HS-5 (cell line): ENCODE measurements at places on chromosomes 7 and 10.

DNA sequence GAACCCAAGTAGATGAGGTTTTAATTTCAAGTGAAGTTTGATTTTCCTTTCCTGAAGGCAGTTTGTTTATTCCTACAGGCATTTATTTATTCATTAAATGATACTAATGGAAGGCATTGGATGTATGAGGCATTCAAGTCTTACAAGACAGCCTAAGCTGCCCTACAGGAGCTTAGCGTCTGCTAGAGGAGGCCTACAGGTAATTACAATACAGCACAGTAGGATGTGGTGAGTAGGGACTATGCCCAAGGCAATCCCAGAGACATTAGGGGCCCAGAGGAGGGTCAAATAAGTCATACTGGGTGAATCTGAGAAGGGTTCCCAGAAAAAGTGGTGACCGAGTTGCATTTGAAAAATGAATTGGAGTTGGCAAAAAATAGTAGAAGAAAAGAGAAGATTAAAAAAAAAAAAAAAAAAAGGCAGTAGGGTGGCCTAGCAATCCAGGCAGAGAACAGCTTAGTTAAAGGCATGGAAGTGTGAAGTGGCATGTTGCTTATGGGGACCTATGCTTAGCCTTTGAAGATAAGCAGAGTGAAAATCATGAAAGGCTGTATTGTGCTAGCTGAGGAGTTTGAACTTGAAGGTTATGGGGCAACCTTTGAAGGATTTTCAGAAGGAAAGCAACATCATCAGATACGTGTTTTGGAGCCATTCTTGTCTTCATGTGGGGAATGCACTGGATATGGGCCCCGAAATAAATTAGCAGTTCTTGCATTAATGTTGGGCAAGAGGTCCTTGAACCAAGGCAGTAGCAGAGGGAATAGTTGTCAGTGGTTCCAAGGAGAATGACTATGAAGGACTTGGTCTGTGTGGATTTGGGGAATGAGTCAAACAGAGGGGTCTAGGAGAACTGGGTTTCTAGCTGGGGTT is 65.5 kb downstream of the SNX10 start:
- no peak for DNase-seq

GRCh38 chr7:117127585-117128168 is 174.4 kb downstream of the ST7 start:
- DNase-seq, result no peak

DNA sequence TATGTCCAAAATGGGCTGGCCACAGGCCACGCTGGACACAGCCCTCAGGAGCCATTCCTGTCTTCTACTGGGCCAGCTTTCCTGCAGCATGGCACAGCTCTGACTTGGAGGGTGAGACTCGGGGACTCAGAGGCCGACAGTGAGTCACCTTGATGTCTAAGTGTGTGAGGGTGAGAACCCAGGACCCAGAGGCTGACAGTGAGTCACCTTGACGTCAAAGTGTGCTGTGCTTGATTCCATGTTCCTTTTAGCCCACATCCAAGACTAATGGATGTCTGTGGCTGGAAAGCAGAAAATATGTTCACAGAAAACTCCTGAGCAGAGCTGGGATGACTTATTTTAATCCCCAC is 6.0 kb upstream of the FAM170B start:
- DNase-seq, result peak; percentile 85

DNA sequence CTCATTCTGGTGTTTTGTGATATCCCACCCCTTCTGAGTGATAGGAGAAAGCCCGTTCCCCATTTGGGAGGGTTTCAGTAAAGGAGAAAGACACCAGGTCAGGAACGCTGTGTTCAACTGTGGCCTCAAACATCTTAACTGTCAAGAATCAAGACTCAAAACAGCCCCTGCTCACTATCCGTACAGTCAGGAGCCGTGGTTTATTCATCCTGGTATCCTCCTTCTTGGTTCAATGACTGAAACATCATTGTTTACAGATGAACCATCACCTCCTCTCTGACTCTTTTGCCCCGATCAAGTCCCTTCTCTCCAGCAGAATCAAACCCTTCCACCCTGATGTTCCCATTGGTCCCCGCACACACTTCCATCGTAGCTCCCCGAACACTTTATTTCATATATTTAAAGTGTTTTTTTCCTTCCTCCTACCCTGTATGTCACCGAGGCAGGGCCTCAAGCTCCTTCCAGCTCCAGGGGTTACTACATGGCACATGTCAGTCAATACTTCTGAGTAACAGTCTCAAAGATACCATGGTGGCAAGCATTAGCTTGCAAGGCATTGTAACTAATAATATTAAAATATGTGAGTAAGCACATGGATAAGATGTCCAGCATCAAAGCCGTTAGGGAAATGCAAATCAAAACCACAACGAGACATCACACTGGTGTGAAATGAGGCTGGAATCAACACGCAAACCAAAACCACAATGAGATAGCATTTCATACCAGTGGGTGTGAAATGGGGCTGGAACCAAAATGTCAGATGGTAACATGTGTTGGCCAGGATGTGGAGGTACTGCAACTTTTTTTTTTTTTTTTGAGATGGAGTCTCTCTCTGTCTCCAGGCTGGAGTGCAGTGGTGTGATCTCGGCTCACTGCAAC is 124.7 kb upstream of the C1QL3 start:
- DNase-seq, result no peak

GRCh38 chr10:100995181-100995580 is 4.4 kb upstream of the LZTS2 start:
- no peak for DNase-seq

DNA sequence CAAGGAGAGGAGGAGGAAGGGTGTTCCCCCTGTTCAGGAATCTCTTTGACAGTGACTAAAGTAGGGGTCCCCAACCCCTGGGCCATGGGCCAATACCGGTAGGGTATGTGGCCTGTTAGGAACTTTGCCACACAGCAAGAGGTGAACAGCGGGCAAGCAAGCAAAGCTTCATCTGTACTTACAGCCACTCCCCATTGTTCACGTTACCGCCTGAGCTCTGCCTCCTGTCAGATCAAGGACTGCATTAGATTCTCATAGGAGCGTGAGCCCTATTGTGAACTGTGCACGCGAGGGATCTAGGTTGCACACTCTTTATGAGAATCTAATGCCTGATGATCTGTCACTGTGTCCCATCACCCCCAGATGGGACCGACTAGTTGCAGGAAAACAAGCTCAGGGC is 201.6 kb downstream of the CAMK1D start:
- no peak for DNase-seq
